AG09309 (cell line): ENCODE measurements at places on chromosomes 16 and 17.

DNA sequence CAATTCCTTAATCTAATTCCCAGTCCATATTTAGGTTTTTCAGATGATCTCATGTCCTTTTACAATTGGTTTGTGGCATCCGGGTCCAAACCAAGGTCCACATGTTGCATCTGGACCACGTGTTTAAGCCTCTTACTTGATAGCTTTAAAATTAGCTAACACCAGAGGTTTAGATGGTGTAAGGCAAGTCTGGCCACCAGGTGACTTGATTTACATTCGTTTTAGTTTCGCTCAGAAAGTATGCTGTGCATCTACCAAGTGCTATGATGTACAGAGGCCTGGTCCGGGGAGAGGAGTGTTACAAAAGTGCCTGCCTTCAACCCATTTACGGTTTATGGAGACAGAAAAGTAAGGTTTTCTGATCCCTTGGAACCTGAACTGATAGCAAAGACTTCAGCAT, 878 bp upstream of the DNAJA2 start:
- DNase-seq, result no peak

- no peak for DNase-seq
These were observed 586 bp downstream of the MEAK7 start for GRCh38 chr16:84503751-84504395.

GRCh38 chr16:3908951-3909437, 28.5 kb upstream of the CREBBP start:
- no peak for DNase-seq

- DNase-seq, result peak; percentile 50
These were observed 68.2 kb upstream of the XYLT1 start for GRCh38 chr16:17538927-17539326.

GRCh38 chr16:89300311-89300975, 82.9 kb downstream of the ZNF778 start:
- no peak for DNase-seq

DNA sequence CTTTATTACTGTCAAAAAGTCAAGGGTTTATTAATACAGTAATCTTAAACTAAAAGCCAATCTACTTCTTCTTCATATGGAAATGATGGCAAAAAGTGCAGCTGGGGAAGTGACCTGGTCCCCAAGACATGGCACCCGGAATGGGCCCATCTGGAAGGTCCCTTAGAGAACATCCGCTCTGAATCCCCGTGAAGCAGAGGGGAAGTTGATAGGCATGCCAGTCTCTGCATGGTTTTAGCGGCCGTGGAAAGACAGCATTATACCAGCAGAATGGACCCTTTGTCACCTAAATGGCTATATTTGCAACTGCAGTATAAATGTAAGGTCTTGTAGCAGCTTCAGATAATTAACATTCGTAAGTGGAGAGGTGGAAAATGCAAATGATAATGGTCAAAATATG, 32.4 kb downstream of the COTL1 start:
- DNase-seq, result no peak

DNA sequence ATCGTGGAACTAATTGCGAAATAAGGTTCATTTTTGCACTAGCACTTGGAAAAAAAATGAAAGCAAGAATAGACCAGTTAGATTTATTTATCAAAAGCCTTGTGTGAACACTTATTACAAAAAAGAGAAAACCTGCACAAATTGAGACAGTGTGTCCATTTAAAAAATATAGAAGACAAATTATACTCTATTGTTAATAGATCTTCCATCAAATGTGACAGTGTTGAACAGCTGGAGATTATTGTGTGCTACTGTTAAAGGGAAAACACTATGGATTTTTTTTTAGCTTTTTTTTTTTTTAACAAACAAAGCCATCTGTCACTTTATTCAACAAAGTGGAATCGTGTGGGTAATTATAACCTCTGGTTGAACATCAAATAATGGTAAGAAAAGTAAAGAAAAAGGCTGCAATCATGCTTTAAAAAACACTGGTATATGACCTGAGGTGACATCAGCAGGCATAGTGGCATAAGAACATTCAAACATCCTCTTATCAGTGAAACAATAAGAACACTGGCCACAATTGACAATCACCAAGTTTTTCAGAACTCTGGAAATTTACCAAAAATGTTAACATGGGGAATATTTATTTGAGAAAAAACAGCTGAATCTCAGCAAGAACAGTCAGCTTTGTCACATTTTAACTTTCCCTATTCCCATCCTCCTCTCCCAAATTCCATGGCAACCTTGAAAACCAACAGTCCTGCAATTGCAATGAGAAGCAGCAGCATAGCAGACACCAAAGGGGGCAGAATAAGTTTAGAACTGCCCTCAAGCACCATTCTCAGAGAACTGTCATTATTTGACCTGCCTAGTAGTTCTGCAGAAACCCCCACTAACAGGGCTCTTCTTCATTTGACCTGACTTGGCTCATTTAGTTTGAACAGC, 442.3 kb upstream of the MON1B start:
- no peak for DNase-seq

GRCh38 chr16:86986136-86986535, 331.1 kb downstream of the C16orf95 start:
- no peak for DNase-seq

DNA sequence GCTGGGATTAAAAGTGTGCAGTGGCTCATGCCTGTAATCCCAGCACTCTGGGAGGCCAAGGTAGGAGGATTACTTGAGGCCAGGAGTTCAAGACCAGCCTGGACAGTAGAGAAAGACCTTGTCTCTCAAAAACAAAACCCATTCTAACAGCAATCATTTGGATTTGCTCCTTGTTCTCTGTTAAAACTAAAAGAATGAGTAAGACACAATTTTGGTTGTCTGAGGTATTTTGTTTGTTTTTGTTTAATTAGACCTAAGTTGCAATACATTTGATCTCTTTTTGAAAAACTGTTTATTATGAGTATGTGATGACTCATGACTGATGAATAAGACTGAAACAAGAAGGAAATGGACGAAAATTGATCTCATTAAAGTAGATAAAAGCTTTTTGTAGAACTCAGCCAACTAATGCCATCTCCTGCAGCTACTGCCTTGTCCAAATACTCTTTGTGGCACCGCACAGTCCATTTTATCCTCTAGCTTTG, 29.0 kb downstream of the GLG1 start:
- peak; percentile 23 for DNase-seq

- no peak for DNase-seq
These were observed 21.7 kb downstream of the TTYH2 start for GRCh38 chr17:74235040-74235581.

DNA sequence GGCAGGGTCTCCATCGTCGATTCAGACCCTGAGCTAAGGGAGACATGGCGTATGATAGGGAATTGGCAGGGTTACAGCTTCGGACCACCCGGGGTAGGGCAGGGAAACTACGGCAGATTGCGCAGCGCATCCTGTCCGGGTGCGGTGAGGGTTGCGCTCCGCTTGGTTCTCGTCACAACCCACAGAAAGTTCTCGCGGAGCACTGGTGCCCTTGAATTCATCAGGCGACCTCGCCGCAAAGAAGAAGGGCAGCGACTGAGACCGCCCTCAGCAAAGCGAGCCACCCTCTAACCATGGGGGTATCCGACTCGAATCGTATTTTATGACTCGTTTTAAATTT, 1.2 kb downstream of the HS3ST3B1 start:
- DNase-seq, result no peak

- no peak for DNase-seq
These were observed 31.5 kb downstream of the ZFHX3 start for GRCh38 chr16:73016488-73016830.
